ENCODE measurements at places on chromosomes 6 and 20.

DNA sequence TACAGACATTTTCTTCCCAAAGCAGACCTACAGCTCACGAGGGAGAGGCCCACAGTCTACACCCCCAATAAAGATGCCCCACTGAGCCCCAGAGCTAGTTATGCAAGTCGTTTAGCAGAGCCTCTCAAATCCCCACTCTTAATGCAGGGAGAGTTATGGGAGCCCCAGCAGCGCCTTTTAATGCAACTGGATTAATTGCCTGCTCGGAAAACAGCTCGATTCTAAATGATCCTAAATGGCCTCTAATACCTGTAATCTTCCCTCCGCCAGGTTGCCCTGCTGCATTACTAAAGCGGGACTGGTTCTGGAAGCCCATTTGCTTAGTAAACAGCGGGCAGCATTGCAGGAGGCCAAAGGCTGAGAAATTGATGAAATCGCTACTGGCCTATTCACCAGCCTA is 656.9 kb downstream of the PTPRT start:
- no peak for DNase-seq

GRCh38 chr20:5024982-5025381 is 23.7 kb upstream of the SLC23A2 start:
- no peak for DNase-seq

- peak; percentile 73 for DNase-seq
Measured at GRCh38 chr6:53492860-53493634, 51.9 kb downstream of the GCLC start.

GRCh38 chr6:159074876-159075275 is 30.1 kb upstream of the TAGAP start:
- DNase-seq: no peak

DNA sequence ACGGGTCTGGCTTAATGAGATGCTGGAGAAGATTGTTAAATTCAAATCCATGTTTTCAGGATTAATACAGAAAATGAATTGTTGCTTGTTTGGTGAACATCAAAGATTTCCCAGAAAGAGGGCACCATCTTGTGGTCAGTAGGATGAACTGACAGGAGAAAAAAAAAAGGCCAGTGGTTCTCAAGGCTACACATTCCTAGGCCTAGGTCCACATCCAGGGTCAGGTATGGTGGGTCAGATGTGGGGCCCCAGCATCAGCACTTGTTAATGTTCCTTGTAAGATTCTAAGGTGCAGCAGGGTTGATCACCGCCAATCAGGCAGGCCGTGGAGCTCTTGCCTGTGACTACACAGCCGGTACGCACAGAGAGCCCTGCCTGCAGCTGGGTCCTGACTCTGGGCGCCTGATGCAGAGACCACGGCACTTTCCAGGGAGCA is 34.0 kb upstream of the FOXO3 start:
- DNase-seq: peak; percentile 48

GRCh38 chr6:77548662-77549366 is 85.5 kb upstream of the HTR1B start:
- no peak for DNase-seq

GRCh38 chr6:154590756-154591155 is 80.3 kb upstream of the CNKSR3 start:
- no peak for DNase-seq

- no peak for DNase-seq
Measured at GRCh38 chr6:51029561-51029960, 210.9 kb downstream of the TFAP2B start.

- DNase-seq: no peak
Measured at GRCh38 chr6:125792680-125793079, 1.9 kb downstream of the NCOA7 start.

DNA sequence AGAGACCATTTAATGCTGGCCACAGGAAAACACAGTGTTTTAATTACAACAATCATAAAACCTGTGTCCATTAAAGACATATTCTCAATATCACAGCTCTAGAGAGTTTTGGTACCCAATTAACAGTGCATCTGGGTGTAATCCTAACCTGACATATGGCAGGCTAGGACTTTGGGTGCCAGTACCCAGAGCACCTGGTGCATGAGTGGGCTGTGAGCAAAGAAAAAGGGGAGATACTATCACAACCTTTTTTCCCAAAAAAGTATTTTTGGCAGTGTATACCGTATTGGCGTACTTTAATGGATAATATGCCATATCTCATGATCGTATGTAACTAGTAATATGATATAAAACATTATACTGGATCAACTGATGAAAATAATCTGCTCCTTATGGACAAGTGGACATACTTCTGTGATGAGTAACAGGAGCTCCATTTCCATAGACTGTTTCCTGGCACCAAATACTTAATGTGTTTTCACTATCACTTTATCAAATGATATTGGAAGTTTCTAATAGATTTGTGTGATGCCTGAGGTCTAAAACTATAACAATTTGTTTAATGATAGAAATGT is 91.7 kb downstream of the COL19A1 start:
- no peak for DNase-seq

- no peak for DNase-seq
Measured at GRCh38 chr6:15357782-15358181, 111.9 kb downstream of the JARID2 start.

DNA sequence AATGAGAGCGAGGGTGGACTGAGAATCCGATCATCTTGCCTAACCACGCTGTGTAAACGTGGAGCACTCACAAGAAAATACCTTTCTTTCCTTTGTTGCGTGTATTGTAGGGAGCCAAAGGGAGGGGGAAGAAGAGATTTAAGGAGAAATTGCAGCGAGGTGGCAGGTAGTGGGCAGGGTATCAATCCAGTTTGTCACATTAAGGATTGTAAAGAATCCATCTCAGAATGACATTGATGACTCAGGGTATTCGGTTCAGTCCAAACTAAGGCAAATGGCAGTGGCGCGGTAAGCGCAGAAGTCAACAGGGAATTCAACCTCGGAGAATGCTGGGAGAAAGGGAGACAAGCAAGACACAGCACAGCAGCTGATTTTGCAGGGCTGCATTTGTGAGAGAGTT is 146.2 kb downstream of the ID4 start:
- DNase-seq: no peak

- no peak for DNase-seq
Measured at GRCh38 chr6:20467437-20467836, 65.8 kb downstream of the E2F3 start.

- no peak for DNase-seq
Measured at GRCh38 chr6:109373762-109374161, 8.5 kb downstream of the CD164 start.

DNA sequence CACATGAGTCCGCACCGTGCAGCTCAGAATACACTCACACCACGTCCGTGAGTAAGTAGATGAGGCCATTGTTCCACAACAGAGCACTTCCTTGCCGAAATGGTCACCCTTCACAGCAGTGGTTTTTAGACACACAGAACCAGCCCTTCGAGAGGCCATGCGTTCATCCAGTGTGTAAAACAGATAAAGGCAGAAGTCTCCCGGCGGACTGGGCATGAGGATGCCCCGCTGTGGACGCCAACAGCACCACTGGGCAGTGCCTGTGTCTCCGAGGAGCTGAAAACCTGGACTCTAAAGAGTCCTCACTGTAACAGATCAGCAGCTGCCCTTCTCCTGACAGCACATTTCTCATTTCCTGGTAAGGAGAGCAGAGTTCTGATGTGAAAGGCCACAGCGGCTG is 75.2 kb downstream of the WDR27 start:
- no peak for DNase-seq

GRCh38 chr20:21100578-21101452 is 5.3 kb downstream of the LINC00237 start:
- no peak for DNase-seq

- DNase-seq: no peak
Measured at GRCh38 chr6:24540197-24540596, 45.4 kb downstream of the ALDH5A1 start.
